CD8-positive, alpha-beta T cell (primary cell): ENCODE measurements at places on chromosomes 2 and 18.

DNA sequence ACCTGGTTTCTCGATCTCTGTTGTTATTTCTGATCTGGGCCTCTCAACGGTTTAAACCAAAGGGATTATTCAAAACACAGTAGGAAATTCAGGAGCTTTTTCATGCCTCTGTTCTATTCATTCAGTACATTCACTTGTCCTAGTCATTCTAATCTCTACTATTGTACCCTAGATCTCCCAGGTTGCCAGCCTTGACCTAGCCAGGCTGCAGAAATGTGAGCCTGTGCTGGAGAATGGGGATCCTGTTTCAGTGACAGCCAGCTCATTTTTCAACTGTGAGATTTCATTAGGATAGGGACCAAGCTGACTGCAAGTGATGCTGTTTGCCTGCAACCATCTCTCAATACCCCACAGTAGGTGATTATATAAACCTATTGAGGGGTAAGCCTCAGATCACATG is 186.2 kb downstream of the CMPK2 start:
- DNase-seq: no peak

GRCh38 chr2:187549951-187550555 is 4.2 kb downstream of the TFPI start:
- DNase-seq: no peak

DNA sequence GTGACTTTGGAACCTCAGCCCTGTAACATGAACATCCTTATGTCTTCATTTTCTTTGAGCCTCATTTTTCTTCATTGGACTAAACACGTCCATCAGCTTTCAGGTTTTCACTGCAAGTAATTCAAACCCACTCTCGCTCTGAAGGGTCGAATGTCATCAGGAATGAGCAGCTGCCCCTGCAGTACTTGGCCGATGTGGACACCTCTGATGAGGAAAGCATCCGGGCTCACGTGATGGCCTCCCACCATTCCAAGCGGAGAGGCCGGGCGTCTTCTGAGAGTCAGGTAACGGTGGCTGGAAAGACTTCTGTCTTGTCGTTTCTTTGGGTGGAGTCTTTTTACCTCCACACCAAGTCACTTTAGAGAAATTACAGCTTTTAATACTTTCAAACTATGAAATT is 39.1 kb upstream of the PRLH start:
- DNase-seq: no peak

- peak; percentile 8 for DNase-seq
Observed at GRCh38 chr2:201448701-201449100, 2.6 kb downstream of the TRAK2 start.

- DNase-seq: no peak
Observed at GRCh38 chr2:66853585-66853984, 418.7 kb downstream of the MEIS1 start.

DNA sequence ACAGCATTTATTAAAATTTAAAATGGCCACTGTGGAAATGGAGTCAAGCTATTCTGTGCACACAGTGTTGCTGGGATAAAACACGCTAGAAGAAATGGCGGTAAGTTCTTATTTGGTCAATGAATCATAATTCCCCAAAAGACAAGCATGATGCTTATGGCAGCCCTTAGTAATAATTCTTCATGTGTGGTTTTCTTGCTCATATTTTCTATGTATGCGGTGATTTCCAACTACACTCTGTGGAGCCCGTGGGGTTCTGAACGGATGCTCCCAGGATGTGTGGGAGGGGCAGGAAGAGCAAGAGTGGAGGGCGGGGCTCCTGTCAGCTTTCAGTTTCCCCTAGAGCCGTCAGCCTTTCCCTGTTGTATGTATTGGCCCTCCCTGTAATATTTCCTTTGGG is 91.7 kb upstream of the RMDN2 start:
- no peak for DNase-seq

DNA sequence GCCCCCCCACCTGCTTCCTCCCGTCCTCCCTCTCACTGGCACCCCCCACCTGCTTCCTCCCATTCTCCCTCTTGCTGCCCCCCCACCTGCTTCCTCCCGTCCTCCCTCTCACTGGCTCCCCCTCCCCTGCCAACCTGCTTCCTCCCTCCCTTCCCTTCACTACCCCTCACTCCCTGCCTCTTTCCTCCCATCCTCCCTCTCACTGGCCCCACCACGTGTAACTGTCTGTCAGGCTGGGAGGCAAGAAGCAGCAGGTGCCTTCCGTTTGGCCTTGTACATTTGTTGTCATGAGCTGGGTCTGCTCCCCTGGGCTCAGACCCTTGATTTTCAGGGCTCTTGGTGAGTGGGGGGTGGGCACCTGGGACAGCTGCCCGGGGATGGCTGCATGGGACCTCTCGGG is 19.1 kb downstream of the RTP5 start:
- no peak for DNase-seq

DNA sequence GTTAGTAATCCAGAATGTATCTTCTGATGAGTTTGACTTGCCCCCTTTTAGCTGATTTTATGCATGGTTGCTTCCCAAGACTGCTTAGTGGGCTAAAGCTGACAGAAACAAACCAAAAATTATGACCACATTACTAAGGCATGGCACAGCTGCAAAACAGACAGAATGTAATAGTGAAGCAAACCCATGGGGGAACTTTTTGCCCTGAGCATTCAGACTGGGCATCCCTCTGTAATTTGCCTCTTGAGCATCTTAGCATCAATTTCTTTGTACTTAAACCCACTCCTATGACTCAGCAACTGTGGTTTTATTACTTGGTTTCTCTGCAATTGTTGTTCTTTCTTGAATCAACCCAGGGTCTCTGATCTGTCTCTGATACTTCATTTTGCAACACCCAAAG is 487.3 kb upstream of the DCC start:
- no peak for DNase-seq

GRCh38 chr2:164837807-164838206 is 3.8 kb downstream of the COBLL1 start:
- no peak for DNase-seq

DNA sequence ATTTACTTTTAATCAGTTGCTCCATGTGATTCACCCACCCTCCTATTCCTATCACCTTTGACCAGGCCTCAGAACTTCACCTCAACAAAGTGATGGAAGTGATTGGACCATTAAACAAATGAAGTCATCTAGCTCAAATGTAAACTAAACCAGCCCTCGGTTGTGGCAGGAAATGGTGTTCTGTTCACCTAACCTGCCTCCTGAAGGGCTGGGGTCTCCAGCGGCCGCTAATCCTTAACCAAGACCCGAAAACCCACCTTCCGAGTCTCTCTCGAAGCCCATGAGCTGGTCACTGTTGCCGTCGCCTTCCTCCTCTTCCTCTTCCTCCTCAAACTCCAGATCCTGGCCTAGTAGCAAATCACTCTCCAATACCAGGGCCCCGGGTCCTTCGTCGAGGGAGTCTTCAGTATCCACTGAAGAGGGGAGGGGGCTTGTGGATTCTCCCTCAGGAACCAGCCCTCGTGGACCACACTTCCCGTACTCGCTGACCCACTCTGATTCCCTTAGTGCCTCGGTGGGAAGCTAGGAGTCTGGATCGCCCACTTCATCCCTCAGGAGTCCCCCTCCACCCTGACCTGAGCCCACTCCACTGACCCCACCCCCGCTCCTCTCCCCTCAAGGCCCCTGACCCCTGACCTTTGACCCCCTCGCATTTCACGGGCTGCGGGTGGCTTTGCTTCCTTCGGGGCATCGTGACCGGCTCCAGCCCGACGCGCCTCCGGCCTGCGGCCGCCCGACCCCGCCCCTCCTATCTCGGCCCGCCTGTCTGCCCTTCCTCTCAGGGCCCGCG is 503 bp downstream of the ZNF513 start:
- peak; percentile 50 for DNase-seq

DNA sequence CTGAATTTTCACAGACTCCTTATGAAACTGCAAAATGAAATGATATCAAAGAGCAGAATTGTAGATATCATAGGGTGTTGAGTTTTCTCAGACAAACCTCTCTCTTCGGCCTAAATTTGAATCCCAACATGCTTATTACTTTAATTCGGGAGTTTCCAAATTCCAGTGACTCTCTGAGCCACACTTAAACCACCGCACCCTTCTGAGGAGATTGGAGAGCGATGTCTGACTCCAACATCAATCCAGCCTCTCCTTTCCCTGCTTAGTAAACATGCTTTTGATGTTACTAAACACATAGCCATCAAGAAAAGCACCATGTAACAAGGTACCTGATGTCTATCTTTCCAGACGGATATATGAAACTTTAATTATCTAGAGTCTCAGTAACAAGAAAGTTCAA is 103.1 kb upstream of the ARHGAP28 start:
- no peak for DNase-seq

- DNase-seq: no peak
Observed at GRCh38 chr2:45559436-45559835, 51.6 kb downstream of the SRBD1 start.

- no peak for DNase-seq
Observed at GRCh38 chr2:168317282-168317681, 69.9 kb upstream of the STK39 start.

DNA sequence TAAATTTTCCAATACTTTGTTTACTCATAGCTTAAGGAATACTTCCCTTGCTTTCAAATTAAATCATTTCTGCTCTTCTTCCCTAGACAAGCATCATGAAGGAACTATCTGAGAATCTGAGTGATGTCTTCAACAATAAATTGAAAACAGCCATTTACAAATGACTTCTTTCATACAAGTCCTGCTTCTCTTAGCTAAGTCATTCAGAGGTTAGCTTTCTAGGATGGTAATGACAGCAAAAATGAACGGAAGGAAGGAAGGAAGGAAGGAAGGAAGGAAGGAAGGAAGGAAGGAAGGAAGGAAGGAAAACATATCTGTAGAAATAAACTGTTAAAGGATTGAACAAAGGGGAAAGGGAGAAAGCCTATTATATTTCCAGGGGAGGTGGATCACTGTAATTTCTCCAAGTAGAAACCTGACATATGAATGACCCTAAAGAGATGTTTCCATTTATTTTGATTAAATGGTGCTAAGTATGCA is 335.0 kb upstream of the KYNU start:
- no peak for DNase-seq

DNA sequence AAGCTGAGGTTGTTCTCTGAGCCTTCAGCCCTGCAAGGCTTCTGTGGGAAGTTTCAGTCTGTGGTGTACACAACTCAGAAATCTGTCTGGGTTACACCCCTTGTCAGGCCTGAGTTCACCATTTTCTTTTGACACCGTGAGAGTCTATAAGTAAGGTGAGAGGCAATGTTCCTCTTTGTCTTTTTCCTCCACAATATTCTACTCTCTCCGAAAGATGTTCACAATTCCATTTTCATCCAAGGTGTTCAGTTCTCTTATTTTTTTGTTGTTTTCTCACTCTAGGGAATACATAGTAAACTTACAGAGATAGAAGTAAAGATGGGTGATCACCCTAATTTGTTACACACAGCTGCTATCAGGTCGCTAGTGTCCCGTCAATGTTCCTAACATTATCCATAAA is 3.2 kb downstream of the ERMN start:
- DNase-seq: no peak

- DNase-seq: no peak
Observed at GRCh38 chr2:96156926-96157648, 11.8 kb upstream of the DUSP2 start.

GRCh38 chr2:10591207-10591606 is 98.6 kb downstream of the NOL10 start:
- no peak for DNase-seq

GRCh38 chr18:41072946-41073345 is 882.1 kb upstream of the PIK3C3 start:
- DNase-seq: no peak

DNA sequence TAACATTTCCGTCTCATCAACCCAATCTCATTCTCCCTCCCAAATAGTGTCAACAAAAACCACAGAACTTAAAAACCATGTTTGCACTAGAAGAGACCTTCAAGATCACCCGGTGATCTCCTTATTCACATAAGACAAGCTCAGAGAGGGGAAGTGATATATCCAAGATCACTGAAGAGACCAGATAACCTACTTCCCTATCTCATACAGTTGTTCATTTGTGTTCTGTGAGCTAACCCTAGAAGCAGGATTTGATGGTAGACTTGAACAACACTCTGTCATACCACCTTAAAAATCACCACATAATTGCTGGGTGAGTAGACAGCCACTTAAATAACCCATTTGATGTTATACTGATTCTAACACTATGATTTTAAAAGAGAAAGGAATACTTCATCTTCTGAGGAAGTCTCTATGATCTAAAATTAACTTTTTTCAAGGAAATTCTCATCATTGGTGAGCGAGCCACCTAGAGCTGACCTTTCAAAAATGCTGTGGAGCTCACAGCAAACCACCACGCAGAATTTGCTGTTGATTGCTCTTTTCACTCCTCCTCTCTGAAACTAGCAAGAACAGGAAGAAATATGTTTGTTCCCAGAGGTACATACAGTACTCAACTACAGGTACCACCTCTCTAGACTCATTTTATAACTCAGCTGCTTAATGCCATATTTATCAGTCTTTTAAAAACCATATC is 15.1 kb downstream of the AAK1 start:
- no peak for DNase-seq

DNA sequence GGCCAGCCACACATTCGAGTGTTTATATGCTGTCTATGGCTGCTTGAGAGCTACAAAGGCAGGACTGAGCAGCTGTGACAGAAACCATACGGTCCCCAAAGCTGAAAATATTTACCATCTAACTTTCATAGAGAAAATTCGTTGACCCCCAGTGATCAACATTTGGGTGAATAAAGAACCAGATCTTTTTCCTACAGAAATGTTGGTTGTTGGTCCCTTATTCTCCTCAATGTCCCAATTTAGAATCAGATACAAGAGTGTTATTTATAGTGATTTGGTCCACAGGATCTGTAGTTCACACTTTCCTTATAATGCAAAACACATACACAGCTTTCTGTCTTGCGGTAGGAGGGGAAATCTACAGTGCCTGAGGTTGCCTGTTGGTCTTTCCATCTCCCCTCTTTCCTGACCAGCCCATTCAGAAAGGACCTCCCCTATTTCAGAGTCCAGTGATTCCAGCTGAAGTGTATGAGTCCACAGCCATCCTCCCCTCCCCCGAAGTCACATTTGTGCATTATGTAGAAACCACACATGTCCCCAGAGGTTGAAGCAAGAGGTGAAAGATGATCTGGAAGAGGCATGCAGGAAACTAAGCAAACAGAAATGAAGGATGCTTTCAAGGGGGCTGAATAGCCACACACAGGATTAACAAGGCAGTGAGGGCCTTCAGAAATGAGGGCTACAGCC is 61.9 kb downstream of the SPRED2 start:
- DNase-seq: no peak

GRCh38 chr18:26772691-26773090 is 92.8 kb downstream of the AQP4 start:
- DNase-seq: no peak

- DNase-seq: no peak
Observed at GRCh38 chr2:224645722-224646121, 60.6 kb upstream of the CUL3 start.
